ENCODE measurements at places on chromosomes 3 and 15.

DNA sequence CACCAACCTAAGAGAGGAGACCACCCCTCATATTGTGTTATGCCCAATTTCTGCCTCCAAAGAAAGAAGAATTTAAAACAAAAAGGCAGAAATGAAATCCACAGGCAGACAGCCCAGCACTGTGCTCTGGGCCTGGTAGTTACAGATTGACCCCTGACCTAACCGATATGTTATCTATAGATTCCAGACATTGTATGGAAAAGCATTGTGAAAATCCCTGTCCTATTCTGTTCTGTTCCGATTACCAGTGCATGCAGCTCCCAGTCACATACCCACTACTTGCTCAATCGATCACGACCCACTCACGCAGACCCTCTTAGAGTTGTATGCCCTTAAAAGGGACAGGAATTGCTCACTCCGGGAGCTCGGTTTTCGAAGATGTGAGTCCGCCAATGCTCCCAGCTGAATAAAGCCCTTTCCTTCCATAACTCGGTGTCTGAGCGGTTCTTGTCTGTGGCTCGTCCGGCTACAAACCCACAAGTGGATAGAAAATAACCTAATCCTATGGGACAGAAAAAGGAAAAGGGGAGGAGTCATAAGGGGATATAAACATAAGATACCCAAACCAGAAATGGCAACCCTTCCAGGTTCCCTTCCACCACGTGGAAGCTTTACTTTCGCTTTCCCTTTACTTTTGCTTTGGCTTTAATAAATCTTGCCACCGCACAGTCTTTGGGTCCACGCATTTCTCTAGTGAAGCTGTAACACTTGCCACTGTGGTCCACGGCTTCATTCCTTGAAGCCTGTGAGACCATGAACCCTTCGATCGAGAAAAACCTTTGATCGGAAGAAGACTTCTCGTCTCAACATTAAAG, 1.7 kb upstream of the CFAP91 start:
- no peak for DNase-seq

- DNase-seq, result peak; percentile 83
These were observed at the start of gene MAPK6 for GRCh38 chr15:52018693-52019393. TSS of gene MAPK6 (plus strand) at chr15:52019219. CDS start at chr15:52046461, 27,242 bp downstream.

DNA sequence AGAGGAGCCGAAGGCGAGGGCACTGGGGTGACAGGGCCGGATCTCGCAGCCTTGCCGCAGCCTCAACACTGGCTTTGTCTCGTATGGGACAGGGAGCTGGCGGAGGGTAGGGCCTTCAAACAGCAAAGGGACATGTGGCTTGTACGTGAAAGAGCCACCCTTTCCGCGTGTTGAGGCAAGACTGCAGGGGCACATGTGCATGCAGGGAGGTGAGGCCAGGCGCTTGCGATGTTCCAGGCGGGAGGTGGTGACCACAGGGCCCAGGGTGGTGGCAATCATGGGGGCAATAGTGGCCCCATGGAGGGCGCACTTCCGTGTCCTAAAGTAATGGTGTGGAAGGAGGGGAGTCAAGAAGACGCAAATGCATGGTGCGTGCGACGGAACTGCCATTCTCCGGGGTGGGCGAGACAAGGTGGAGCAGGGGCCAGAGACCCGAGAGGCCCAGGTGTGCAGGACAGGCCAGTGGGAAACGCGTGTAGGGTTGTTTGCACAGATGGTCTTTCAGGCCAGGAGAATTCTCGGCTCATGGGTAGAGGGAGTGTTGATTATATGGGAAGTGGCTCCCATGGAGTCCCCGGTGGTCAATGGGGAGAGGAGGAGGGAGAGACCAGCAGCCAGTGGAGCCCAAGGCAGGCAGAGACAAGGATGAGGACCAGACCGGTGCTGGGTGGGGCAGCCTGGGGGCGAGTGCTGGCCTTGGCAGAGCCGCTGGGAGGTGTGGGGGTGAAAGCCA, 45.8 kb upstream of the PCSK6 start:
- no peak for DNase-seq

DNA sequence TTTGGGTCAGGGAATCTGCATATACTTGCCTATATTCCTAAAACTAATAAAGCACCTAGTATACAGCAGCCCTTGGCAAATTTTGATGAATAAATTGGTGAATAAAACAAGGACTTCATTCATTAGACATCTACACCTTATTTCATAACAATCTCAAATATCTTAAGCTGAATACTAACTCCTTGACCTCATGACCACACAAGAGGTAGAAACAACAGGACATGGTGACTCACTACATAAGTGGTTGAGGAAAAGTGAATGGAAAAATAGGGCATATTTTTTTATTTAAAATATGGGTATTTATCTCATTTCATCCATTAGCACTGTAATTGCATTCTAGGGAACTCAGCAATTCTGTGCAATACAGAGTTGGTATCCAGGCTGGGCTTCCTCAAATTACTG, 7.8 kb upstream of the STAC start:
- DNase-seq, result no peak

- no peak for DNase-seq
These were observed 9.0 kb downstream of the C2CD4A start for GRCh38 chr15:62075595-62076277.

GRCh38 chr3:196111939-196112386, 30.1 kb upstream of the TFRC start:
- DNase-seq, result no peak

All from stimulated activated CD8-positive, alpha-beta memory T cell treated with anti-CD3 and anti-CD28 coated beads, Interleukin-7, amount 100 ng/mL, for 48 hours (primary cell).